Hippocampal formation (tissue), 2 donors: ENCODE measurements at places on chromosomes 5 and 9.
A peak's percentile ranks its signal among the peaks of the same experiment; 100 is the strongest.

- DNase-seq, result no peak
Measured at GRCh38 chr9:106106396-106106795, 412.1 kb downstream of the TMEM38B start.

DNA sequence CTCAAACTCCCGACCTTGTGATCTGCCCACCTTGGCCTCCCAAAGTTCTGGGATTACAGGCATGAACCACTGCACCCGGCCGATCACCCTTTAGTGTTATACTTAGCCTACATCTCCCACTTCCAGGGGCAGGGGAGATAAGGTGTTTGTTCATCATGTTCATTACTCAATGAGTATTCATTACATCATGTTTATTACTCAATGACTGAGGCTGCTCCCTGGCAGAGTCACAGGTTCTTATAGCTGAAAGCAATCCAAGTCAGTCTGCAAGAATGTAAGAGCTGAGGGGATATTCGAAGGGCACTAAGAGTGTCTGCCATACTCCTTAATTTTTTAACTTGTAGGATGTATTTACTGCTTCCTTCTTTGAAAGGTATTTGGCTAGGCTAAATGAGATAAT, 214.2 kb downstream of the SPATA31D1 start:
- DNase-seq, result no peak

- no peak for DNase-seq
Measured at GRCh38 chr9:6667633-6668280, 22.2 kb upstream of the GLDC start.

GRCh38 chr5:149633476-149634350, 52.4 kb downstream of the ARHGEF37 start:
- DNase-seq, result no peak

GRCh38 chr5:178120607-178121357, 7.5 kb downstream of the N4BP3 start:
- peak; percentile 24 for DNase-seq

- DNase-seq, result no peak
Measured at GRCh38 chr5:61504143-61504770, 172.2 kb downstream of the ZSWIM6 start.

GRCh38 chr5:177065491-177065890, 21.2 kb upstream of the FGFR4 start:
- DNase-seq, result no peak
